ENCODE measurements at places on chromosomes 1 and 21. TPM values are rescaled to one million over a fixed set of nuclear protein-coding genes. Genes with fewer than 3 reads are reported as not detected.

GRCh38 chr1:43227143-43227764 lies 42.5 kb upstream of the TMEM125 start:
- no peaks in the 10 kb centered on the region for H3K4me1 ChIP-seq
- DNase-seq: peak; percentile 88
- H3K4me3 ChIP-seq: no peak overlapping the region
- H3K27ac ChIP-seq: no peak overlapping the region

- H3K4me1 ChIP-seq: peaks cover 9% of the 10 kb centered on the region
- no peak for DNase-seq
- no peaks in the 10 kb centered on the region for H3K36me3 ChIP-seq
- no peak overlapping the region for H3K4me3 ChIP-seq
- H3K27me3 ChIP-seq: no peaks in the 10 kb centered on the region
These were observed 148.6 kb upstream of the WNT4 start for GRCh38 chr1:22291494-22291893.

GRCh38 chr21:18716578-18717138 lies 313.1 kb upstream of the TMPRSS15 start:
- H3K4me1 ChIP-seq: no peaks in the 10 kb centered on the region
- no peaks in the 10 kb centered on the region for H3K36me3 ChIP-seq
- DNase-seq: no peak
- H3K27me3 ChIP-seq: no peaks in the 10 kb centered on the region

DNA sequence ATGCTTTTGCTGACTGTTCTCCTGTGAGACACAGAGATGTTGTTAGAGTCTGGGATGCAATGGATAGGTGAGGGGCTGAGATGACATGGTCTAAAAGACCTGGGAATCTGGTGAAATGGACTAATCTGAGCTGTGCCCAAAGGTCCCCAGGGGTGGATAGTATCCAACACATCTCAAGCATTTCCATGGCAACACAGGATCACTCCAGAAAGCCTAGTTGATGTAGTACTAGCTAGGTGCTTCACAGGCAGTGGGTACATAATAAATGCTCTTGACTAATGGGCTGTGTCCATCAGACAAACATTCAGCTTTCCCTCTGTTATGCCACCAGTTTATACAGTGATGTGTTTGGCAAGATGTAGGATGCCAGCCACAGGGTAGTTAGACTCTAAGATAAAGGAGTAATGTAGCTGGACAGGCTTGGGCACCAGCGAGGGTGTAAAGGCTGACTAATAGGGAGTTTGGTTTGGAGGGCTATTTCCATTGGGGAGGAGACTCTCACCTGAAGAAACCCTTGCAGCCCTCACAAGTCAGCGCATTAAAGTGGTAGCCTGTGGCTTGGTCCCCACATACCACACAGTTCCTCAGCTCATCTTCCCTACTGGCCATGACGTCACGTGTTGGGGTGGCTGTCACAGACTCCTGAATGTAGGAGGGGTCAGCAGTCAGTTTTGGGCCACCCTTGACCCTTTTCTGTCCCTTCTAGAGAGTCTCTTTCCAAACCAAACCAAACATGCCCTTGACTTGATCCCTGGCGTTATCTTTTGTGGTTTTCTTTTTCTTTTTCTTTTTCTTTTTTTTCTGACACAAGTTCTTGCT lies 1.8 kb downstream of the NR1I3 start:
- H3K4me3 ChIP-seq: no peak overlapping the region
- no peak for DNase-seq
- no peaks in the 10 kb centered on the region for H3K4me1 ChIP-seq
- no peak overlapping the region for H3K27ac ChIP-seq

DNA sequence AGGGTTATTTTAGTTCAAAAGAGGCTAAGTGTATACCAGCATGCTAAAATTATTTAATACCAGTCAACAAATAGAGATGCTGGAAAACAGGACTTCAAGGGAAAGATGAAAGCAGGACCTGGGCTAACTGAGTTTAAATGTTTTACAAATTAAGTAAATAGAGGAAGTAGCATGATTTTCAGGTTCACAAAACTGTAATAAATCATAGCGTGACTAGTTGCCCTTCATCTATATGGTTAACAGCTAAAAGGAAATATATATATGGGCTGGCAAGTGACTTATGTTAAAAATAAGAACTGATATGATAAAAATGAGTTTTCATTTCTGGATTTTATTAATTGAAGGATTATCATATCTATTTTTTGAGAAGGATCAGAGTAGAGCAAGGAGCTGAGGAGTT lies 25.6 kb downstream of the DPYD start:
- no peak overlapping the region for H3K4me3 ChIP-seq
- H3K36me3 ChIP-seq: no peaks in the 10 kb centered on the region
- DNase-seq: no peak
- H3K27ac ChIP-seq: no peak overlapping the region

GRCh38 chr1:153336650-153337049 lies 12.0 kb downstream of the PGLYRP4 start:
- H3K27me3 ChIP-seq: peaks cover 22% of the 10 kb centered on the region
- H3K4me1 ChIP-seq: peaks cover 4% of the 10 kb centered on the region
- H3K27ac ChIP-seq: no peak overlapping the region
- H3K4me3 ChIP-seq: no peak overlapping the region

GRCh38 chr1:200724064-200724463 lies 14.6 kb upstream of the CAMSAP2 start:
- no peaks in the 10 kb centered on the region for H3K27me3 ChIP-seq
- no peaks in the 10 kb centered on the region for H3K36me3 ChIP-seq
- no peak overlapping the region for H3K4me3 ChIP-seq
- DNase-seq: no peak

The RGS16 gene
- 0.38 TPM for total RNA-seq

The PCBP3 gene
- total RNA-seq: 0.34 TPM

The GNG5 gene
- total RNA-seq: 169 TPM

The SH3BP5L gene
- total RNA-seq: 26.5 TPM

The SLC45A1 gene
- not detected for total RNA-seq

The TCP10L gene
- total RNA-seq: 0.58 TPM
